Naive thymus-derived CD8-positive, alpha-beta T cell (primary cell): ENCODE measurements at places on chromosomes 1 and 21. TPM values are rescaled to one million over a fixed set of nuclear protein-coding genes. Genes with fewer than 3 reads are reported as not detected.

The SPRR4 gene
- not detected for total RNA-seq

The OR2T35 gene
- not detected for total RNA-seq

The PDC gene
- total RNA-seq = not detected

The UBE4B gene
- total RNA-seq = 40.0 TPM

The SAMSN1 gene
- total RNA-seq = 27.0 TPM

DNA sequence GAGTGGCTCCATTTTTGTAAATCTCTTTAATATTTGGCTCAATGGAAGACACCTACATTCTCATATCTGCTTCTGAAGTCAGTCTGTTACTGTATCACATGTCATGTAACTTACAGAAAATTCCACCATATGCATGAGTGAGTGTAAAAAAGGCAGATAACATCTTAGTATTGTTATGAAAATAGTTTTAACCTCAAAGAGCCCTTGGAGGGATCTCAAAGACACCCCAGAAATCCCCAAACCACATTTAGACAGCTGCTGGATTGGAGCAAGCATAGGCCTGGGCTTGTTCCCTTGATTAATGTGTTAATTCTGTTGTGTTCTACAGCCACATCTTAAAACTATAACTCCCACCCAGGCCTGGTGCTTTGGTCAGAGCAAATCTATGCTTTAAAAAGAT, 16.9 kb downstream of the MACO1 start:
- DNase-seq = no peak

DNA sequence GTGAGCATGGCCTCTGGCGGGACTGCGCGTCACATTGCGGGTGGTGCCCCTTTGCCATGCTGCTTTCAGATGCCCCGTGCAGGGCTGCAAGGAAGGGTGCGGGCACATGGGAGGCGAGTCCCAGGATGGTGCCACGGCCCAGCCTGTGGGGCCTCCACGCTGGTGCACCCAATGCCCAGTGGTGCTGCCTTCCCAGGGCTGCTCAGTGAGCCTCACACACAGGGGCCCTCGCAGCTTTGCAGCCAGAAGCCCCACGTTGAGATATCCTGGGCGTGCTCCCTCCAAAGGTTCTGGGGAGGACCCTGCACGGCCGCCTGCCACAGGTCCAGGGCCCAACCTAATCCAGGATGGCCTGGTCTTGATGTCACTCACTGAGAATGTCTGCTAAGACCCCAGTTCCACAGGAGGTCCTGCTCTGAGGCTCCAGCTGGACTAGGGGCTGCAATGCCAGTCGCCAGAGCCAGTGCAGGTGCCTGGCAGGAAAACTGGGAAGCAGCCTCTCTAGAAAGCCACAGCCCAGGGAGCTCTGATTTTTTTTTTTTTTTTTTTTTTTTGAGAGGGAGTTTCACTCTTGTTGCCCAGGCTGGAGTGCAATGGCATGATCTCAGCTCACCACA, 34.1 kb upstream of the PRSS38 start:
- DNase-seq = no peak

- no peak for DNase-seq
These were observed 858.0 kb downstream of the USP25 start for GRCh38 chr21:16587681-16588375.

- DNase-seq = no peak
These were observed 10.1 kb downstream of the IL12RB2 start for GRCh38 chr1:67317803-67318202.

- no peak for DNase-seq
These were observed 182.9 kb downstream of the AKT3 start for GRCh38 chr1:243667133-243667532.

DNA sequence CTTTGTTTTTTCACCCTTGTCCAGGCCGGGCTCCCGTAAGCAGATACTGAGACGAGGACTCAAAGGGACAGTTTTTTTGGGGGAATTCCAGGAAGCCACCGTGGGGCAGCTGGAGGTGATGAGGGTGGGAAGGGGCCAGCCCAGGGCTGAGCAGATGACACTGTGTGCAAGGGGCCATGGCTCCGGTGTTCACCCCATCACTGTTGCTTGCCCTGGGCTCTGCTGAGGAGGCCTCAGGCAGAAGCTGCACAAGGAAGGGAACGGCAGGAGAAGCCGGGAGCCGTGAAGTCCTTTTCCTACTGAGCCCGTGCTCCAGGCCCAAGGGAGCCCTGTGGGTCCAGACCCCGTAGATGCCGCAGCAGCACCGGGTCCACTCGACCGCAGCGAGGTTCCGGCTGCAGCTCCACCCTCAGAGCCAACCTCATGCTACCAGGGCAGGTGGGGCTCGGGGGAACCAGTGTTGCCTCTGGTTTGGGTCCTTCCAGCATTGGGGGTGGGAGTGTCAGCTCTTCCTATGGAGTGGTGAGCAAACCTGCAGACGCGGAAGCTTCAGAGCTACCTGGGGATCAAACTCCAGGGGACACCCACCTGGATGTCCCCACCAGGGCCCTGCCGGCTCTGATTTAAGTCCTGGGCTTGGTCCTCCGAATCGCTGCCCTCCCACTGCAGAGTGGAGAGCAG, 4.3 kb upstream of the CALML6 start:
- no peak for DNase-seq

DNA sequence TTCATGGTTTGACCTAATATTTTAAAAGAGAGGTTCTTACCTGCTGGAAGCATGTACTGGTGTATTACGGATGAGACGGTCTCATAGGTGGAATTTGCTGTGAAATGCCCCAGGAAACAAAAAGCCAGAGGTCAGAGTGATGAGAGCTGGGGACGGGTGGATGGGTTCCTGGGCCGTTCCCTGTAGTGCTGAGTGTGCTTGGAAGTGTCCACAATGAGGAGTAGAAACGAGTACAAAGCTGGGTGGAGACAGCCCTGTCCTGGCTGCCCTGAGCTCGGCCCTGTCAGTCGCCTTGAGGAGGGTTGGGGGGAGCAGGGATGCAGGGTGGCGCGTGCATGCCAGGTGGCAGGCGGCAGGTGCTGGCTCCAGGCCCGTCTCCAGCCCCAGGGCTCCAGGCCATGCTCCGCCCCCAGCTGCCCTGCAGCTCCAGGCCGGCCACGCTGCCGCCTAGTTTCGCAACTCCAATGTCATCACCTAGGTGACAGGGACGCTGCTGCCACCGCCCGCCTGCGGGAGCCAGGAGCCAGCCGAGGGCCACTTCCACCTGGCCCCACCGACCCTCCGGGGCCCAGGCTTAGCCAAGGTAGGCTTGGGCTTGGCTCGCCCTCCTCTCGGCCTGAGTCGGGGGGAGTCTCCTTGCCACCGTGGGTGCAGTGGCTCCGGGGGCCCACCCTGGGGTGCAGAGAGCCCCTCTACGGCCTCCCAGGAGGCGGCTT, 16.4 kb downstream of the TP73 start:
- no peak for DNase-seq

DNA sequence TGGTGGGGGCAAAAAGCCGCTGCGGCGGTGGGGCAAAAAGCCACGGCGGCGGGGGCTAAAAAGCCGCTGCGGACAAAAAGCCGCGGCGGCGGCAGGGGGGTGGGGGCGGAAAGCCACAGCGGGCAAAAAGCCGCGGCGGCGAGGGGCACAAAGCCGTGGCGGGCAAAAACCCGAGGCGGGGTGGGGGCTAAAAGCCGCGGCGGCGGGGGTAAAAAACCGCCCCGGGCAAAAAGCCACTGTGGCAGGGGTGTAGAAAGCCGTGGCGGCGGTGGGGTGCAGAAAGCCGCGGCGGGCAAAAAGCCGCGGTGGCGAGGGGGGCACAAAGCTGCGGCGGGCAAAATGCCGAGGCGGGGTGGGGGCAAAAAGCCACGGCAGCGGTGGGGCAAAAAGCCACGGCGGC, 3901.8 kb downstream of the SRGAP2C start:
- DNase-seq = no peak

DNA sequence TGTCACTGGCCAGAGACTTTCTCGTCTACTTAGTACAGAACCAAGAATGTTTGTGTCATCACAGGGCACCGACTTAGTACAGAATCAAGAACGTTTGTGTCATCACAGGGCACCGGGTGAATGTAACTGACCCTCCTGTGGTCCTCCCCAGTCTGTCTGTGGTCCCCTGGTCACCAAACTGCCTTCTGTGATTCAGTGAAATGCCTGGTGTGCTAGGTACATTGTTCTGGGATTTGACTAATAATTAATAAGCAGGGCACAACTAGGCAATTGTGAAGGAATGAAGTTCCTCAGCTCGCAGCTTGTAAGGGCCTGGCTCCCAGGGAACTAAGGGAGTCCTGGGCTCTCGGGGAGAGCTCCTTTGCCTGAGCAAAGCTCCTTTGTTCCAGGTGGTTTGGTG, 7.2 kb downstream of the MECR start:
- no peak for DNase-seq

- DNase-seq = no peak
These were observed 687.7 kb downstream of the MATN1 start for GRCh38 chr1:30035522-30036228.

- no peak for DNase-seq
These were observed 119.8 kb upstream of the ZBTB40 start for GRCh38 chr1:22331618-22332423.

DNA sequence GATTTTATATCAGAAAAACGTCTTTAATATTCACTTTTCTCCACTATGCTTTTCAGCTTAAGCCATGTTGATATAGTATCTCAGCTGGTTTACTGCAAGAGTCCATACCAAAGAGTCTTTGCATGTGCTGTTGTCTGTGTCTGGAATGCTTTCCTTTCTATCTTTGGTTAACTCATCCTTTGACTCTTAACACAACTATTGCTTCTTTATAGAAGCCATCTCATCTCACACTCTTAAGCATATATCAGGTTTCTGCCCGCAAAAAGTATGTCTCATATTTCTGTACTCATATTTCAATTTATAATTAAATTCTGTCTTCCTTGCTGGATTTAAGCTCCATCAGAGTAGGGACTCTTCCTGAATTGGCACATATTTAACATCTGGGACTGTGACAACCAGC, 220.9 kb upstream of the KCNK2 start:
- no peak for DNase-seq

- peak; percentile 17 for DNase-seq
These were observed 47.1 kb upstream of the TLR5 start for GRCh38 chr1:223189903-223190724.

GRCh38 chr1:112954017-112954650, 1.9 kb downstream of the SLC16A1 start:
- DNase-seq = no peak

- no peak for DNase-seq
These were observed 118.3 kb downstream of the OLFML2B start for GRCh38 chr1:161905269-161905884.

DNA sequence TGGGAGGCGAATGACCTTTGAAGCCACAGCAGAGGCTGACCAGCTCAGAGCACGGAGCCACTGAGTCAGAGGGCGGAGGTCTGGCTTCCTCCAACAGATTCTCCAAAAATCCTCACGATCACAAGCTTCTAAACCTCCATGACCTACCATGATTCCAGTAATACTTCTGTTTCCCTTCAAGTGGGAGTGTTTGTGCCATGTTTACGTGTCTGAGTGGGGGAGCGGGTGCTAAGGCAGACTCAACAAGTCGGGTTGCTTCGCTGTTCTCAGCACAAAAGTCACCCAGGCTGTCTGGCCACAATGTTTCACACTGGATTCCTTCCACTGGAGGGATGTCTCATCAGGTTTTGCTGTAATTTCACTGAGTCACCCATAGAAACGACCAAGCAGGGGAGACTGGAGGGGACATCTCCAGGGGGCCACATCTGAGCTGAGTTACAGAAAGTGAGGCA, 86.2 kb downstream of the SLC66A1 start:
- DNase-seq = no peak
